Upper lobe of right lung (tissue), 1 donor: ENCODE measurements at places on chromosomes 5 and 9. TPM values are rescaled to one million over a fixed set of nuclear protein-coding genes. Genes with fewer than 3 reads are reported as not detected.

The PTGES gene
- total RNA-seq = 2.1 TPM

GRCh38 chr5:97797994-97798451 is 615.0 kb upstream of the RIOK2 start:
- H3K36me3 ChIP-seq = no peaks in the 10 kb centered on the region
- DNase-seq = no peak
- H3K27me3 ChIP-seq = no peaks in the 10 kb centered on the region

DNA sequence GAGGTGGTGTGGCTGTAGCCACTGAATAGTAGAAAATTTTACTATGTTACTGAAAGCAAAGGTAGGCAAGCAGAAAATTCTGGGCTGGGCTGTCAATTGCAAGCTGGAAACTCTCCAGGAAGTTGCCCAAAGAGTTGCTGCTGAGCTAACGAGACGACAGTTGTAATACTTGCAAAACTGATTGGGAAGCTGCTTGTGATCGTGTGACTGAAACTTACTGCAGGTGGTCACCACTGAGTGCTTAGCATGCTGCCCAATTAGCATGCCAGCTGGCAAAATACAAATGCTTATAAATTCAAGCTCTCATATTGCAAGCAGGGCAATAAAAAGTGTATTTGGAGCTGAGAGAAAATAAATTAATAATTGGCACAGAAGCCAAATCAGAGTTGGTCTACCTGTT is 758.5 kb upstream of the EDIL3 start:
- H3K4me3 ChIP-seq = no peak overlapping the region
- no peak for DNase-seq
- H3K27me3 ChIP-seq = no peaks in the 10 kb centered on the region
- H3K36me3 ChIP-seq = no peaks in the 10 kb centered on the region
- H3K27ac ChIP-seq = no peak overlapping the region
- no peaks in the 10 kb centered on the region for H3K4me1 ChIP-seq

DNA sequence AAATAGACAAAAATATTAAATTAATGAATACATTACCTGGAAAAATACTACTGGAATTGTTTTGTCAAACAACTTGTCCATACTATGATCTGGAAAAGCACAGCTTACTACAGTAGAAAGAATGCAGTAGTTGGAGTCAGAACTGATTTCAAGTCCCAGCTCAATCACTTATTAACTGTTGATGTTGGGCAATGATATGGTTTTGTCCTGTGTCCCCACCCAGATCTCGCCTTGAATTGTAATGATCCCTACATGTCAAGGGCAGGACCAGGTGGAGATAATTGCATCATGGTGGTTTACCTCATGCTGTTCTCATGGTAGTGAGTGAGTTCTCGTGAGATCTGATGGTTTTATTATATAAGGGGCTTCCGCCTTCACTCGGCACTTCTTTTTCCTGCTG is 247.5 kb downstream of the CD180 start:
- H3K27ac ChIP-seq = no peak overlapping the region
- H3K4me1 ChIP-seq = no peaks in the 10 kb centered on the region
- DNase-seq = no peak
- H3K4me3 ChIP-seq = no peak overlapping the region
- H3K27me3 ChIP-seq = no peaks in the 10 kb centered on the region

DNA sequence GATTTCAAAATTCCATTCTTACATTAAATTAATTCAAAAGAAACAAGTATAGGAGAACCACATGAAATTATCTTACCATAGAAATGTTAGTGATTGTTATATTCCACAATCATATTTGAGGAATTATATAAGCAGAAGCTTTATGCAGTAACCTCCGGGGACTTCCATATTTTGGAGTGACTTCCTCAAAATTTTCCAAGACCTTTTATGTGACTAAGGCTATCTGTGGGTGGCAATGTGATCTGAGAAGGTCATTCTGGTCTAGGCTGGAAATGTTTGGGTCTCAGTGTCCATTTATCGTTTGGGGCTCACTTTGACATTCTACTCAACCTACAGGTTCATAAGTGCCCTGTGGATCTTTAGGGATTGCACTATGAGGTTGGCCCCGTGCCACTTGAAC is 776.6 kb downstream of the CDH12 start:
- DNase-seq = no peak
- H3K36me3 ChIP-seq = no peaks in the 10 kb centered on the region
- no peak overlapping the region for H3K27ac ChIP-seq
- no peak overlapping the region for H3K4me3 ChIP-seq
- H3K27me3 ChIP-seq = no peaks in the 10 kb centered on the region

DNA sequence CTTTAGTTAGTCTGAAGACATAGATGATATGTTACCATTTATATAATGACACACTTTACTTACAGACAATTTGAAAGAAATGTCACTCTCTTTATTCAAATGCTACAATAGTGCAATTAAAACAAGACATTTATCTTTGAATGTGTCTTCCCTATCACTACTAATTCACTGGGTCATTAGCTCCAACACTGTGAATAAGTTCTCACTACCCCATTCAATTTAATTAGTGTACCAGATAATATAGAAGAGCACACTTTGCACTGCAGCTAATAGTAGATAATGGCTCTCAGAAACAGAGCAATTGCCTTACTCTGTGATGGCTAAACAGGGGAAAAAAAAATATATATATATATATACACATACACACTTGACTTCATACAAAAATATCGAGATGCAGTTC is 497.0 kb downstream of the DTWD2 start:
- no peaks in the 10 kb centered on the region for H3K4me1 ChIP-seq
- no peaks in the 10 kb centered on the region for H3K36me3 ChIP-seq
- H3K27ac ChIP-seq = no peak overlapping the region
